ENCODE measurements at places on chromosomes 16 and 17.

DNA sequence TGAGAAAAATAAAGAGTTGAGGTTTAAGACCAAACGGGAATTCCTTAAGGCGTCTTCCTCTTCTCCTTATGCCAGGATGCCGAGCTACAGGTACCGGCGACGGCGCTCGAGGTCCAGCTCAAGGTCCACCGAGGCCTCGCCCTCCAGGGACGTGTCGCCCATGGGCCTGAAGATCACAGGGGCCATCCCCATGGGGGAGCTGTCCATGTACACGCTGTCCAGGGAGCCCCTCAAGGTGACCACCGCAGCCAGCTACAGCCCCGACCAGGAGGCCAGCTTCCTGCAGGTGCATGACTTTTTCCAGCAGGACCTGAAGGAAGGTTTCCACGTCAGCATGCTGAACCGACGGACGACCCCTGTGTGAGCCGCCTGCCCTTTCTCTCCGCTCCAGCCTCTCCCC, 13.7 kb upstream of the CACNG1 start:
- DNase-seq: no peak

- no peak for DNase-seq
Observed at GRCh38 chr16:69633375-69633774, 67.6 kb downstream of the NFAT5 start.

- no peak for DNase-seq
Observed at GRCh38 chr16:79651363-79651762, 50.8 kb upstream of the MAF start.

GRCh38 chr17:19364699-19365498, 2.4 kb upstream of the B9D1 start:
- no peak for DNase-seq

- DNase-seq: peak; percentile 61
Observed at GRCh38 chr17:17305281-17305801, 2.2 kb downstream of the NT5M start.

DNA sequence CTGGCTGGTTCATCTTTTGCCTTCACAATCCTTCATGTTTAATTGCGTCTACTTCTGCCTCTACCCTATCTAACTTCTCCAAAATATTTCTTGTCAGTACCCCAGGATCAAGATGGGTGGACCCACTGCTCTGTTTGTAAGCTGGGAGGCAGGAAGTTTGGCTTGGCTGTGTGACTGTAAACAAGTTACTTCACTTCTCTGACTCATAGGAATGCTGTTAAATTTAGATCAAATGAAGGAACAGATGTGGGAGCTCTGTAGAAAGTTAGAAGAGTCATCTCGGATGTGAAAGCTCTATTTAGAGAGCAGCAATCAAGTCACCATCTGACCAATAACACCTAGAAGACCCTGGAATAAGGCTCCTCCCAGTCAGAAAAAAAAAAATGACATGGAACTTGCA, 55.2 kb upstream of the MRTFB start:
- DNase-seq: no peak

DNA sequence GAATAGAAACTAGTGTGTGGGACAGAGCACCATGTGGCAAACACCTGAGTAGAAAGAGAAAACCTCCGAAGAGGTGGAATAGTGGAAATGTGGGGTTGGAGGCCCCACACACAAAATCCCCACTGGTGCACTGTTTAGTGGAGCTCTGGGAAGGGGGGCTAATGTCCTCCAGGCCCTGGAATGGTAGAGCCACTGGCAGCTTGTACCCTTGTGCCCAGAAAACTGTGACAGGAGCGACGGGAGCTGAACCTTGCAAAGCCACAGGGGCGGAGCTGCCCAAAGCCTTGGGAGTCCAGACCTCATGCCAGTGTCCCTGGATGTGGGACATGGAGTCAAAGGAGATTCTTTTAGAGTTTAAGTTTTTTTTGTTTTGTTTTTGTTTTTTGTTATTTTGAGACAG, 50.6 kb downstream of the RNF112 start:
- no peak for DNase-seq

DNA sequence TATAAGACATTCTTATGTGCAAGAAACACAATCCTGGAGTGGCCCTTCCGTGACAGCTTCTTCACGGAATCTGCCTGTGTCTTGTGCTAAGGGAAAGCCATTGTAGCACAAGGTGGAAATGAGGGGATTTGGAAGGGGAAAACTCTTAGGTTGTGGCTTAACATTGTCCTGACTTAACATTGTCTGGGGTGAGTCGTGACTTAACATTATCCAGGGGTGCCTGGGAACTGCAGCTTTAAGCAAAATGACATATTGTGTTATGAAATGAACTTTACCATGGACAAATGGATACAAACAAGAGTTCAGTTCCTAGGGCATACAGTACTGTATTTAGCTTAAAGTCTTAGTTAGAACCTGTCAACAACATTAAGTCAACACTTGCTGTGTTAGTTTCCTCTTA, 323.9 kb downstream of the CPPED1 start:
- DNase-seq: no peak

DNA sequence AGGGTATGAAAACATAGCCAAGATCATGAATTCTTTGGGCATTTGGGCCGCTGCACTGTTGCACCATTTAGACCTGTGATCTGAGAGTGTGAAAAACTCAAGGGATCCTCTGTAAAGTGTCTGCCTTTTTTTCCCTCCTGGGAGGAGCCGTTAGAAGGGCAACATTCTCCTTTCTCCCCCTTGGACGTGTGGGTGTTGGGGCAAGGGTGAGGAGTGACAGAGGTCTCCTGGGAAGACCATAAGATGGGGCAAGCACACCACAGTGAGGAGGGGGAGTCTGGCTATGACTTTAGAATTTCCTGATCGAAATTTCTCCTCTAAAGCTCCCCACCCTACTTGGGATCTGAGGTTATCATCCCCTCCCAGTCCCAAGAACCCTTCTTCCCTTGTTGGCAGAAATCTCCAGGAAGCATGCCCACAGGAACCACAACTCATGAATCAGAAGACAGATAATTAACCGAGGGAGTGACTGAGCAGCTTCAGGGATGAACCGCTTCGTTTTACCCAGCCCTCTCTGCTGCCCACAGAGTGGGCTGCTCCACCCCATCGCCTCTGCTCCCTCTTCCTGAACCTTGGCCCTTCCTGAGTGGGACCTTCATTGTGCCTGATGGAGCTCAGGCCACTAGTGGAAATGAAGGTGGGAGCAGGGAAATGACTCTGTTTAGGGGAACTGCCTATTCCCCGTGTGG, 4.2 kb downstream of the ITGB3 start:
- no peak for DNase-seq

DNA sequence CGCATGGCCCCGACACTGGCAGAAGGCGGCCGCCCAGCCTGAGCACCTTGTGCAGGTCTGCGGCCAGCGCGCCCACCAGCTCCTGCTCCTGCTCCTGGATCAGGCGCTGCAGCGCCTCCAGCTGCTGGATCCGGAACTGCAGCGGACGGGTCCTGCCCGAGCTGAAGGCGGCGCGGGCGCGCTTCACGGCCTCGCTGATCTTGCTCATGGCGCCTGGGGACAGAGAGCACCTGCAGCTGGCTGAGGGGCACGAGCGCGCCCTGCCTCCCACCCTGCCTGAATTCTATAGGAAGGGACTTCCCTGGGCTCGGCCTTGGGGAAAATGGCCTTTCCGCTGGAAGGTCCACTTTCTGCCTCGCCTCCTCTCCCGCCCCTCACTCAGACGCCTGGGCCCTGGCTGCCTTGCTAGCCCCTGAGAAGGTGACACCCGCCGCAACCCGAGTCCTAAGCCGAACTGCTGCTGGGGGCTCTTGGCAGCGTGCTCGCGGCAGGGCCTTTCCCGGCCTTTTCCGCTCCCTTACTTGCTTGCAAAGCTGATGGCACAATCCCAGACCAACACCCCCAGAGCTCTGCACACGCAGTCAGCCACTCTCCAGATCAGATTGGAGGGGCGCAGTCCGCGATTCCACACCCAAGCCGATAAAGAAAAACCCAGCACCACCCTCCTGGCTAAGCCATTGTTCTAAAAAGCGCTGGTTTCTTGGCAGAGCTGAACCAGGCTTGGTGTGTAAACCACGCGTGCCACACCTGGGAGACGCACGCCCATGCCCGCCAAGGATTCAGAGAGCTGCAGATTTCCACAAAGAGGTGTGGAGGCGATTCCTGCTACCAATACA, 3.0 kb downstream of the ALDH3A1 start:
- DNase-seq: peak; percentile 95

DNA sequence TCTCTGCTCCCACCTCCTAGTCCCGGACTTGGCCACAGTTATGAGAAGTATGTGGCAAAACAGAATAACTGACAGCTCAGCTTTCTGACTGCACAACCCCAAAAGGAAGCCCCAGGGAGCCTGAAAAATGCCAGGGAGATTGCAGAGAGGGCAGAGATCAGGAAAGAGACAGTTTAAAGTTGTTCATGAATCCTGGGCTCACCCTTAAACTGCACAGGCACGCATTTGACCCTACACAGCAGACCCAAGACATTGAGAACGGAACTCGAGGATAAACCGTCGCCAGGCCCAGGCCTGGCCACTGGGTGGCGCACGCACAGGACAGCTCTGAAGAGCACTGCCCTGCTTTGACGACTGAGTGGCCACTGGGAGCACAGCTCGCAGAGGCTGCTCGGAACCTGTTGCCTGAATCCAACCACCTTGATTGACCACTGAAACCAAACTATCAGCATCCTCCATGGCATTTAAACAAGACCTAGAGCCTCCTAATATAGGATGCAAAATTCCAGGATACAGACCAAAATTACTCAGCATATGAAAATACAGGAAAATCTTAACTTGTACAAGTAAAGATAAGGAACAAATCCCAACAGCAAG, 114.0 kb downstream of the C16orf95 start:
- DNase-seq: peak; percentile 79

- DNase-seq: peak; percentile 29
Observed at GRCh38 chr17:43983515-43984411, 20.7 kb upstream of the NAGS start.

DNA sequence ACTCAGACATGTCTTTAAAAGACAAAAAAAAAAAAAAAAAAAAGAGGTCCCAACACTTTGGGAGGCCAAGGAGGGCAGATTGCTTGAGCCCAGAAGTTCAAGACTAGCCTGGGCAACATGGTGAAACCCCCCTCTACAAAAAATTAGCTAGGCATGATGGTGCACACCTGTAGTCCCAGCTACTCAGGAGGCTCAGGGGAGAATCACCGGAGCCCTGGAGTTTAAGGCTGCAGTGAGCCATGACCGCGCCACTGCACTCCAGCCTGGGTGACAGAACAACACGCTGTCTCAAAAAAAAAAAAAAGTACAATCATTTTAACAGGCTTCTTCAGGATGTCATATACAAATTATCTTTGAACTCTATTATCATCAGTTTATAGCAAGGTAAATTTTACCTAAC, 22.0 kb downstream of the C16orf87 start:
- no peak for DNase-seq

DNA sequence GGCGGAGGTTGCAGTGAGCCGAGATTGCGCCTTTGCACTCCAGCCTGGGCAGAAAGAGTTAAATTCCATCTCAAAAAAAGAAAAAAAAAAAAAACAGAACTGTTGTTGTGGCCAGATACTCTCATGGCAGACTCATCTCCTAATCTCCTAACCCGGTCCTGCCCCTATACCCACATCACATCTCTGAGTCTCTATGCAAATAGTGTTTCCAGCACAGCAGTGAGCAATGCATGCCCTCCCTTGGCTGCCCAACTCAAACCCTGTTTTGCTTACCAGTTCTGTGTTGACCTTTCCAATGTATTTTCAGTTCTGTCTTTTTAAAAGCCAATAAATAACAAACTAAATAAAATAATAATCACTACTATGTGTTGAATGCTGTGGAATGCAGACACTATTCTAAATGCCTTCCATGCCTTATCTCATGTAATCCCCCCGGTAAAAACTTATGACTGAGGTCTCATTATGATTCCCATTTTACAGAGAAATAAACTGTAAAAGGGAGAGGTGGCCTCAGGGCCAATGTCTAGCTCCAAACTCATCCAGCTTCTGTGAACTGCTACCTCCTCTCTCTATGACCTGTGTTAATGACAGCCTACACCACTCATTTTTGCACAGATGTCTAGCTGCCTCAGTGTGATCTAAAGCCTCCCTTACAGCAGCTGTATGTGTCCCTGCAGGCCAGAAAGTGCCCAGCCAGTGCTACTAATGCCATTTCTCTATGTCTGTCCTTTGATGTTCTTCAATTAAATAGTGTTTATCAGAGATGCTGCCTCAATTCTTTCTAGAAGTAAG, 289.8 kb downstream of the HS3ST3B1 start:
- DNase-seq: no peak

DNA sequence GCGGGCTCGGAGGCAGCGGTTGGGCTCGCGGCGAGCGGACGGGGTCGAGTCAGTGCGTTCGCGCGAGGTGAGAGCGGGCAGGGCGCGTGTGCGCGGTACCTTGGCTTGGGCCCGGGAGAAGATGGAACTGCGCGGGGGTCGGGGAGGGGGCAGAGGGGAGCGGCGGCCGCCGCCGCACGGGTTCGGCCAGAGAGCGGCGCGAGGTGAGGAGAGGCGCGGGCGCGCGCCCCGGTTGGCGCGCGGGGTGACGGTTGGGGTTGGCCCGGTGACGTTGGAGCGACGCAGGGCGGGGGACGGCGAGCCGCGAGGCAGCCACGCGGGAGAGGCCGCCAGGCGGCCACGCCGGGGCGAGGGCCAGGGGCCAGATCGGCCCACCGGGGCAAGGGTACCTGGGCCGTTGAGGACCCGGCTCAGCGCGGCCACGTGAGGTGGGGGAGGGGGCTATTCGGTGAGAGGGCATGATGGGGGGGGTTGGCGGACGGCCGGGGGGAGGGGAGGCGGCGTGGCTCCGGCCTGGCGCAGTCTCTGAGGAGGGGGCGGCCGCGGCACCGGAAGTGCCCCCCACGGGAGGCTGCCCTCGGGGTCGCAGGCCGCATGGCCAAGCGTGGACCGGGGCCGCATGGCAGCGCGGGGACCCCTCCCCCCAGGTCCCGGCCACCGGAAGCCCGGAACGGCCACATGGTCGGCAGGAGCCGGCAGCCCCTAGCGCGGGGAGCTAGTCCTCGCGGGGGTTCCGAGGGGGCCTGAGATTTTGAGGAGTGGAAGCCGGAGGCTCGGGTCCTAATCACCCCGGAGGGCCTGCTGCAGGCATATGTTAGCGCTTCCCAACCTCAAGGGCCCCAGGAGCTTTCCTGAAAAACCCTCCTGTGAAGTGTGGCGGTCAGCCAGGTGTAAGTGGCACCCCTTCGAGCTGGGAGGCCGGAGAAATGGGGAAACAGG, 527 bp downstream of the EIF5A start:
- peak; percentile 58 for DNase-seq

- no peak for DNase-seq
Observed at GRCh38 chr17:47325176-47325575, 1.4 kb downstream of the EFCAB13 start.

Measured in stimulated activated CD8-positive, alpha-beta memory T cell treated with anti-CD3 and anti-CD28 coated beads, Interleukin-4, amount 100 ng/mL, for 48 hours (primary cell).